ENCODE measurements at places on chromosomes 13 and 19.

DNA sequence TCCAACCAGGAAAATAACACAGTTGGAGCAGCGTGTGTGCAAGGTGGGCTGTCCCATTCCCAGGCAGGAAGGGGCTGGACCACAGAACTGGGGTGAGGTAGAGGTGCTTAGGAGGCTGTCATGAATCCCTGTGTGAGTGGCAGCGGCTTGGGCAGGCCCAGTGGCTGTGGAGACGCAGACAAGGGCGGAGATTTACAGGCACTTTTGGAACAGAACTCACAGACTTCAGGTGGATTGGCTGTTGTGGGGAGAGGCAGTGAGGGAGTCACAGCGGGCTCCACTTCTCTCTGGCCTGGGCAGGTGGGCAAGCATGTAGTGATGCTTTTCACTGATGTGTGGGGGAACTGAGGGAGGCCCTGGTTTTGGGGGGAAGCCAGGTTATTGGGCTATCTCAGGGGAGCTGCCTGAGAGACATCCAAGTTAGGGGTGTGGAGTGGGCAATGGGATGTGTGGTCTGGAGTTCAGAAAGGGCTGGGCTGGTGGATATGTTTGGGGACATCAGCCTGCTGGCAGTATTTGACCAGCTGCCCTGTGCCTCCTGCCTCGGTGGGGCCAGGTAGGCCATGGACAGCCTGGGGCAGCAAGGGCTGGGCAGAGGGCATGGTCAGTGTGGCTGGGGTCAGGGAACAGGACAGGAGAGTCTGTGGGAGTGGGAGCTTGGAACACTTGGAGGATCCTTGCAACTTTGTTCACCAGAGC, 27.0 kb upstream of the ZNF492 start:
- no peak for DNase-seq

GRCh38 chr13:24613755-24614154, 66.5 kb upstream of the ATP12A start:
- DNase-seq: no peak

GRCh38 chr19:16343156-16343555, 18.5 kb downstream of the KLF2 start:
- DNase-seq: no peak

DNA sequence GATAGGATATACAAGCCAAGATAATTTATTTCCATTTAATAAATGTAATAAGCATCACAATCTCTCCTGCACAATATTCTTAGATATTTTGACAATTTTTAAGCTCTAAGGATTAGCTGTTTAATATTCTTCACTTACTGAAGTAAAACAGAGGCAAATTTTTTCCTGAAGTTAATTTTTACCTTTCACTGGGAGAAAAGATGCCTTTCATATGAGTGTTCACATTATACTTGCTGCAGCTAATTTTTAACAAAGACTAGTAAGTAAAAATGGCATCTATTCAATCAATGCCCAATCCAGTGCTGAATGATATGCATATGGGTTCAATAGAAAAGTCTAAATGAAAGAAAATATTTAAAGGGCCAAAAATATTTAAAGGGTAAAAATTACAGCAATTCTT, 377.2 kb upstream of the GPC6 start:
- DNase-seq: no peak

- DNase-seq: no peak
Measured at GRCh38 chr13:78540058-78540457, 63.3 kb downstream of the POU4F1 start.

- no peak for DNase-seq
Measured at GRCh38 chr13:111342721-111343120, 22.3 kb downstream of the TEX29 start.

DNA sequence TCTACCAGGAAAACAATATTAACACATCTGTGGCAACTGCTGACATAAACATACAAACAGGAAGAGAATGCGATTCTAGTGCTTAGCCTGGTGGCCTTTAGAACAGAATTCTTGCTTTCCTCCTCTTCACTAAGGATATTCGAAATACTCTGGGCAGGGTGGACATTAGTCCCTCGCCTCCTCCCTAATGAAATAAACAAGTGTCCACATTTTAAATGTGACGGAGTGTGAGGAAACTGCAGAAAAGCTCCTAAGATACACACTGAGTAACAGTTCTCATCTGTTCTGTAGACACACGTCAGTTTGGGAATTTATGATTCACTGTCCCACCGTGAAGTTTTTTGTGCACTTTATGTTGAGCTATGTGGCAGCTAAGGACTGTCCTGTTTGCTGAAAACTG, 639 bp downstream of the STARD13 start:
- no peak for DNase-seq

- DNase-seq: no peak
Measured at GRCh38 chr13:98538876-98539275, 38.0 kb downstream of the STK24 start.

DNA sequence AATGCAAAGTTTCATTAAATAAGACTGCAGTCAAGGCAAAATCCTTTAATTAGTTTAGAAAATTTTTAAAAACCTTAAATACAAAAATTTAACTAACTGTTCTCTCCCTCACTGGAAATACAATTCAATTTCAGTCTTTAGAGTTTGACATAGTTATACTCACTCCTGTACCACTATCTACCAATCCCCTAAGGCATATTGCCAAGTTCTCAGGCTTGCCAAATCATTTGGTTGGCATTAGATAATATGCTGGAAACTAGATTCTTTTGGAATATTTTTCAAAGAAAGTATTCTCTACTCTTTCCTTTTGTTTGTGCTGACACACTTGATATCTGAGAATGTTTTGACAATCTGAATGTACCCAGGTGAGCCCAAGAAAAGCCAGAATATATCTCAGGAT, 77.2 kb downstream of the TSC22D1 start:
- DNase-seq: no peak

GRCh38 chr13:44416301-44416700, 42.7 kb downstream of the SERP2 start:
- DNase-seq: no peak

DNA sequence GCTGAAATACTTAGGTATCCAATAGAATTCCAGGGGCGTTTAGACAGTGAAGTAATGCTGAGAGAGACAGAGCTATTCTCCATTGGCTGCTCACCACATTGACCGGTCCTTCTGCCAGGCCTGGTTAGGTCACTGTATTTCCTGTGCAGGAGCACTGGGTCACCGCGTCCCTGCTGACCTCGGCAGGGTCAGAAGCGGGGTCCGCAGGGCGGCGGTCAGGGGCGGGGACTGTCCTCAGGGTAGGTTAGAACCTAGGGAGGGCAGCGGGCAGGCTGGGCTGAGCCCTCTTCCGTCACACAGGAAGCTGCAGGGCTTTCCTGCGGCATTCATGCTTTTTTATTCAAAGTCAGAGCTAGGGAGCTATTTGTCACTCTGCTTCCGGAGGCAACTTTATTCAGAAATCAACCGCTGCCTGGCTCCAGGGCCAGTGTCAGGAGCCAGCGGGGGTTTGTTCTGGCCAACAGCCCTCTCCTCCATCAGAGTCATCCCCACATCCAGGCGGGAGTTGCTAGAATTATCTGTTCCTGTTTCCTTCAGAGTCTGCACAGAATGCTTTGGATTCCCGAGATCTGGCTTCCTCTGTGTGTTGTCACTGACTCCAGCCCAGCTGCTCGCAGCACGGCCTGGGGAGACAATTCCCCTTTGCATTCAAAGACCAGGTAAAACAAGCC, 81.2 kb upstream of the WASF3 start:
- DNase-seq: no peak

DNA sequence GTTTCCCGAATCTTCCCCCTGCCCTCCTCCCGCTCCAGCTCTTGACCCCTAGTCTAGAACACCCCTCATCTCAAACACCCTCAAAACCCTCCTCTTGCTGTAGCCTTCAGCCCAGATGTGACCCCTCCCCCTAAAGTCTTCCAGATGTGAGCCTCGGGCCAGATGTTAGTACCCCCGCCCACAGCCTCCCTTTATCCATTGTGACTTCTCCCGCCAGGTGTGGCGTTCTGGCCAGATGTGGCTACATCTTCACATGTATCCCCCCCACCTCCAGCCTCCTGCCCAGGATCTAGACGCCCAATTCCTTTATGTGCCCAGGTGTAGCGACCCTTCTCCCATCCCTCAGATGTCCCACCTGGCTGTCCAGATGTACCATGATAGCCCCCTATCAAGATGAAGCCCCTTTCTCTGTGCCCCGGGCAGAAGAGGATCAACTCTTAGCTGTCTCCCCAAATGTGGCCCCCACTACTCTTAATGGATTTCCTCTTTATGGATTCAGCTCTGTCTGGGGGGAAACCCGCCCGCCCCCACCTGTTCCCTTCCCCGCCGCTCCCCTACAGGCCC, 517 bp upstream of the LTBP4 start:
- DNase-seq: no peak

GRCh38 chr13:39699274-39699673, 43.8 kb downstream of the COG6 start:
- no peak for DNase-seq

DNA sequence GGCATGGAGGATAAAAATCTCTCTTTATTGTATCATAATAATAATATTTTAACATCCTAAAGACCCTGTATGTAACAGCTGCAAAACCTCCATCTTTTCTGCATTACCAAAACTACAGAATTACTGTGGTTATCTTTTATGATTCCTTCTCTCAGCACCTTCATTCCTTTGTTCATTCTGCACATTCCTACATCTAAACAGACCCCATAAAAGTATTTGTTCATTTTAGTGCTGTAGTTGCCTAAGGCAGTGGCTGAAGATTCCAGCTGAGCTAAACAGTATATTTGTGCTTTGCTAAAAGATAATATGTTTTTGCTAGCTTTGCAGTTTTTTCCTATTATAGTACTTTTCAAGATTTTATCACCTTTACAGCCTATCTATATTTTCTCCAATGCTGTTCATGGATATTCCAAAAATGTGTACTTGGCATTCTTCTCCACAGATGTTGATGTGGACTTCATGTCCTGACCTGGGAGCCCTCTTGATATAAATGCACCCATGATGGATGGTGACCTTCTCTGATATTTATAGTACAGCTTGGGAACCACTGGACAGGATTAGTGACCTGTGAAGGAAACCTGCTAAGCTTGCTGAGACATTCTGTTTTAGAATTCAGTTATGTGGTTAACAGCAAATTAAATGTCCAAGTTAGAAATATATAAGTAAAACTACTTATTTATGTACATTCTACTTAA, 2832.9 kb upstream of the PCDH20 start:
- no peak for DNase-seq

- DNase-seq: no peak
Measured at GRCh38 chr19:13089139-13089856, 13.4 kb downstream of the LYL1 start.

- no peak for DNase-seq
Measured at GRCh38 chr19:14786421-14786851, 8.1 kb upstream of the ADGRE2 start.

- no peak for DNase-seq
Measured at GRCh38 chr13:83906240-83906820, 24.1 kb upstream of the SLITRK1 start.

DNA sequence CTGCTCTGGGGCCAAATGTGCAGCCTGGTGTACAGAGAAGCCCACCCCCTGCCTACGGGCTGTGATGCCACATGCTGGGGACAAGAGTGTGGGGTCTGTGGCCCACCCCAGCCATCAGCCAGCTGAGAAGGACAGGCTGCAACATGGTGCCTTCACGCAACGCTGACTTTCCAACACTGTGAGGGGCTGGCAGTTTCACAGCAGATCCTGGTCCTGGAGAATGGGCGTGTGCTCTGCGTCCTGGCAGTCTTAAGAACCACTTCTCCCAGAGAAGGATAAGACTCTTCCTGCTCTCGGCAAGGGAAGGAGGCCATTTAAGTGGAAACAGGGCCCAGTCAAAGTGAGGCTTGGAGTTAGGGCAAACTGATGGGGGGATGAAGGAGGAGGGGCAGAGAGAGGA, 4.6 kb downstream of the LRRC4B start:
- DNase-seq: no peak

DNA sequence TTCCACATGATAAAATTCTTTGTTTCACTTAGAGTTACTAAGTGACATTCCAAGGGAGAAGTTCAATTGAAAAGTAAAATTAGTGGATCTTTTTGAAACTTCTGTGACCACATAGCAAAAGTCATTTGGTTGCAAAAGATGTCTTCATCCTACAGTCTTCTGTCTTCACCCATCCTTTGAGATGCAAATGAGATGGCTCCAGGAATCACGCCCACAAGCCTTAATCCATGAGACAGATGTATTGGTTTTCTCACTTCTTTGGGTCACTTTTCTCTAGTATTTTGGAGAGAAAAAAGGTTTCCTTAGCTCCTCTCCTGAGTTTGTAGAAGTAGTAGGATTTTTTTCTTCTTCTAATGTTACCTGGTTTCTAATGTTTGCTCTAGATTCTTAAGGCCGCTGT, 259.5 kb upstream of the SLC10A2 start:
- DNase-seq: no peak

DNA sequence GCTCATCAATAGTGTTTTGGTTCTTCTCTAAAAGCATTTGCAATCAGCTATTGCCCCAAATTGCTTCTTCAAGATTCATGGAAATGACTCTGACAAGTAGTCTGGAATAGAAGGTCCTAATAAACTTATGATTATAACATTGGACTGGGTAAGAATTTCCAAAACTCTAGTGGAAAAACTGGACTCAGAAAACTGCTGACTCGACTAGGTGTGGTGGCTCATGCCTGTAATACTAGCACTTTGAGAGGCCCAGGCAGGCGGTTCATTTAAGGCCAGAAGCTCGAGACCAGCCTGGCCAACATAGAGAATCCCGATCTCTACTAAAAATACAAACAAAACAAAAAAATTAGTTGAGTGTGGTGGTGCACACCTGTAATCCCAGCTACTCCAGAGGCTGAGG, 15.5 kb upstream of the AKT2 start:
- DNase-seq: no peak

DNA sequence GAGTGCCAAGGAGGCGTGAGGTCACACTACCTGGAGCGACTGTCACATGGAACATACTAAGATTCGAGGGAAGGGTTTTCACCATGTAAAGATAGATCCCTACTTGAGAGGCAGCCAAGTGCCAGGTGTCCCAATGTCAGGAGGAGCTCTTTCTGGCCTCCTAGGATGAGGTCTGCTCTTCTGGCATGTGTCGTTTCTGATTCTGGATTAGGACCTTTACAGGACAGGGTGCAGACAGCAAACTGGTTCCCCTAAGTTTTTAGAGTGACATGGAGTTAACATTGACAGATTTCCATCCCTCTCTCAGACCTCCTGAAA, 75.3 kb downstream of the ZNF536 start:
- no peak for DNase-seq

- no peak for DNase-seq
Measured at GRCh38 chr13:63297163-63297562, 1881.5 kb upstream of the PCDH20 start.

GRCh38 chr13:59664586-59664985, 499.1 kb downstream of the DIAPH3 start:
- no peak for DNase-seq
